ENCODE measurements at places on chromosomes 3 and 15.

- no peak for DNase-seq
Observed at GRCh38 chr3:115420086-115420485, 203.2 kb upstream of the GAP43 start.

GRCh38 chr3:110928016-110928662 is 143.5 kb upstream of the NECTIN3 start:
- DNase-seq, result no peak

DNA sequence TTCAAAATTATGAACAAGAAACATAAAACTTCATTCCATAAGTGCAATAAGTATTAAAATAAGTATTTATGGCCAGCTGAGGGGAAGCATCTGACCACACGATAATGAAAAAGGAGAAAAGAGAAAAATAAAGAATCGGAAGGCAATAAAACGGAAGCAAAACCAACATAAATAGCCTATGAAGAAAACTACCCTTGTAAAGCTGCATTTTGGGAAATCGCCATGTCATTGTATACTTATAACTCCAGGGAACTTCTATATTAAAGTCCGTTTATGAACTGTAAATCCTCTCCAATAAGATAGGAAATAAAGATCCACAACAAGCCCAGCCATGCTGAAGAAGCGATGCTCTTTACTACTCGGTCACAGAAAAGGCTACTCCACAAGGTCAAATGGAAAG is 47.7 kb downstream of the MORC1 start:
- DNase-seq, result no peak

GRCh38 chr3:110521019-110521418 is 550.6 kb upstream of the NECTIN3 start:
- DNase-seq, result no peak

GRCh38 chr3:31945738-31946052 is 35.4 kb downstream of the OSBPL10 start:
- no peak for DNase-seq

- no peak for DNase-seq
Observed at GRCh38 chr3:141151439-141151838, 80.2 kb upstream of the PXYLP1 start.

GRCh38 chr3:127620637-127621375 is 8.2 kb upstream of the PODXL2 start:
- no peak for DNase-seq

- no peak for DNase-seq
Observed at GRCh38 chr3:114550165-114550564, 256.3 kb downstream of the TIGIT start.

GRCh38 chr15:65323071-65323511 is 18.6 kb downstream of the RNU5B-1 start:
- no peak for DNase-seq

- DNase-seq, result no peak
Observed at GRCh38 chr3:169297214-169297613, 366.3 kb downstream of the MECOM start.

- DNase-seq, result no peak
Observed at GRCh38 chr3:188486126-188486525, 332.2 kb downstream of the LPP start.

- DNase-seq, result no peak
Observed at GRCh38 chr3:156606729-156607128, 51.8 kb upstream of the SSR3 start.

DNA sequence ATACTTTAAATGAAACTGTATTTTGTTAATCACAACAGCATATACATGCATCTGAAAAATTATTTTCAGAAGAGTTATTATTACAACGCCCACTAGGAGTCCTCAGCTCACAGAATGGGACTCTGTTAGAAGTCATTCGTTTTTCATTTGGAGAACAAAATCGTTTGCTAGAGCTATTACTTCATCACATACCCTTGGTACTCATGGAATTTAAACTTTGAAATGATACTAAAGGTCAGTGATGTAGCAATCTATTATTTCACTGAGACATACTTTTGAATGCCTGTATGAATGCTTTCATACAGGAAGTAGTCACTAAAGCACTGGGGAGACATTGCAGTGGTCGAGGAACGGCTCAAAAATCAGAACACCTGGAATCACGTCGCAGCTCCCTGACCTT is 198.1 kb downstream of the MBNL1 start:
- DNase-seq, result no peak

GRCh38 chr3:120568598-120568997 is 27.5 kb upstream of the NDUFB4 start:
- DNase-seq, result no peak

DNA sequence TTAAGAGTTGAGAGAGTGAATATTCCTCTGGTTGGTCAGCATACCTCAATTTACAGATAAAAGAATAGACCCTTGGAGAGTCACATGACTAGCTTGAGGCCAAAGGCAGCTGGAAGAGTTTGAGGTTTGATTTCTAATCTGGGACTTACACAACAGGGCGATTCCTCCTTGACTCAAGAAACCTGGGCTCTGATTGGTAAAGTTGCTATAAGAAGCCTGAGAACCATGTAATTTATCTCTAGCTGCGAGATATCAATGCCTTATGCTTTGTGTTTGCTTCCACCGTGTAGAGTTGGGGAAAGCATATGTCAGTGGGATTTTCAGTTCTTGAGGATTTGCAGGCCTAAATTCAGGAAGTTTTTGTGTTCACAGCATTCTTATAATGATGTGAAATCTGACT is 206.0 kb downstream of the KLHL25 start:
- DNase-seq, result no peak

DNA sequence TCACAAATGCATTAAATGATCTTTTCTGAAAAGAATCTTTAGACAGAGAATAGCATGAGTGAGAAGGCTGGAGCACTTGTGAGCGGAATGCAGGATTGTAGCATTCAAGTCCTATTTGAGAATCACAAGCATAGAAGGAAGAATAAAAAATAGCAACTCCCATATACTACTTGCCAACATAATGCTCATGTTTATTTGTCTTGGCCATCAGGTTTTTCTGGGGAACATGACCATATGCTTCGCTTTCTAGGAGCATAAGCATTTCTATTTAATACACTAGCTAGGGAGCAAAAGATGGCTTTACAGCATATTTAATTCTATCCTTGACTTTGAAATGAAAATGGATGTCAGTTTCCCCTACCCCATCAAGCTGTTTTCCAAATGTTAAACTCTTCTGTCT is 170.3 kb upstream of the MITF start:
- DNase-seq, result no peak

DNA sequence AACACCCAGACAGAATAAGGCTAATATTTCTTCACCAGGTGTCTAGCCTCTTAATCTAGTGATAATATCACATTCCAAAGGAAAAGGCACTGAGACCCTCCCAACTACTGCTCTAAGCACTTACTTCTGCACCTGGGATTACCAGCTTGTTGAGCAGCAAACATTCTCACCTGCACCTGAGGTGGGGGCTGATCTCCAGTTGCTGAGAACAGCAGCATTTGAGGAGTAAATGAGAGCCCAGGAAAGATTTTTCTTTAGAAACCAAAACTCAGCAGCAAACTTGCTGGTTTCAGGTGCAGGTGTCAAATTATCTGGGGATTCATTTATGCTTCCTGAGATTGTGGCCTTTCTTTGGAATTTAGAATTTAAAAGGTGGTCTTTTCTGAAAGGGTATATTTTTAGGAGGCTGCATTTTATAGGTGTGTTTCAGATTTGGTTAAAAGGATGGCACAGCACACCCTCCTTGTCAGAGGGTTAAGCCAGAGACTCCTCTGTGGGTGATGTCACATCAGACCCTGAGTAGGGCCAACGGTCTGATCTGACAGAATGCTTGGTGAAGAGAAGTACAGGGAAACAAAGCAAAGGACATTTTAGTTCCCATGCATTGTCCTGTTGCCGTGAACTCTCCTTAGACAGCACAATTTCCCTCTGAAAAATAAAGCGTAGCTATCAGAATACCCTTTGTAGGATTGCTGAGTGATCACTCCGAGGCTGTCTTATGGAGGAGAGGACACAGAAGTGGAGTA is 411.0 kb upstream of the ATP11B start:
- no peak for DNase-seq

GRCh38 chr3:182967218-182968204 is 12.8 kb downstream of the DCUN1D1 start:
- no peak for DNase-seq

DNA sequence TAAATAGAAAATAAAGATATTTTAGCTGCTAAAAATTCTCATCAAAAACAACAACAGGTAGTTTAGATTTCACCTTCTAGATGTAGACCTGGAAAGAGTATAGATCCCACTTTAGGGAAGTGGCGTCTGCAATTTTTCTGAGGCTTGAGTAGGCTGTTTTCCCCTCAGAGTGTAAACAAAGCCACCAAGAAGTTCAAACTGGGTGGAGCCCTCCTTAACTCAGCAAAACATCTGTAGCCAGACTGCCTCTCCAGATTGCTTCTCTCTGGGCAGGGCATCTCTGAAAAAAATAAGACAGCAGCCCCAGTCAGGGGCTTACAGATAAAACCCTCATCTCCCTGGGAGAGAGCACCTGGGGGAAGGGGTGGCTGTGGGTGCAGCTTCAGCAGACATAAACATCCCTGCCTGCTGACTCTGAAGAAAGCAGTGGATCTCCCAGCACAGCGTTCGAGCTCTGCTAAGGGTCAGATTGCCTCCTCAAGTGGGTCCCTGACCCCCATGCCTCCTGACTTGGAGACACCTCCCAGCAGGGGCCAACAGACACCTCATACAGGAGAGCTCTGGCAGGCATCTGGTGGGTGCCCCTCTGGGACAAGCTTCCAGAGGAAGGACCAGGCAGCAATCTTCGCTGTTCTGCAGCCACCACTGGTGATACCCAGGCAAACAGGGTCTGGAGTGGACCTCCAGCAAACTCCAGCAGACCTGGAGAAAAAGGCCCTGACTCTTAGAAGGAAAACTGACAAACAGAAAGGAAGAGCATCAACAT is 259.6 kb downstream of the STXBP5L start:
- DNase-seq, result no peak

GRCh38 chr3:115146032-115146417 is 1.1 kb downstream of the ZBTB20 start:
- peak; percentile 55 for DNase-seq

GRCh38 chr15:100220058-100220768 is 121.6 kb downstream of the ADAMTS17 start:
- no peak for DNase-seq

DNA sequence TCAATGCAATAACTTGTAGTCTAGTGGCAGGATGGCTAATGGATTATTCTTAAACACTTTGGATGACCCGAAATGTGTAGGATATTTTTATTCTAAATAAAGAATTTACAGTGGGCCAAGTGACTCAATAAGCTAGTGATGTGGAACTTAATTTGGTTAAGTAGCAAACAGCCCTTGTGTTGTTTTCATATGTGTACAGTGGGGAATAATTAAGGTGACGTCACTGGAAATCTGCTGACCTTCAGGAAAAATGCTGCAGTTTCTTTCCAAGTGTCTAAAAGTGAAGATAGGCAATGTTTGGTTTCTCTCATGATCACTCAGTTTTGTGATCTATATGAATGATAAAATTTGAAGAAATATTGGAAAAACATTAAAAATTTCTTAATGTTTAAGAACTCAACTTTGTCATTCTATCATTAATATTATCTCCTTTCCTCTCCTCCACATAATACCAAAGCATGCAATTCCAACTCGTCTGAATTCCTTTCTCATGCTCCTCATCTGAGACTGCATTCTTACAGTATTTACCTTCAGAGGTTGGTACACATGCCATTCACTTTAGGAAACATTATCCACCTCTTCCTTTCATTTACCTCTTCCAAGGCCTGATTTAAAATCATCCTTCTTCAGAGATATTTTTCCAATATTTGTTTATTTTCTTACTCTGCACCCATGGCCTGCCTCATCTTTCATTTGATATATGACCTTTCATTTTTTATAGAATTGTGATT is 414.6 kb upstream of the ARPP21 start:
- no peak for DNase-seq

GRCh38 chr3:196227121-196227561 is 10.8 kb downstream of the SLC51A start:
- DNase-seq, result no peak

GRCh38 chr3:132247211-132247610 is 70.0 kb upstream of the ACP3 start:
- no peak for DNase-seq

- no peak for DNase-seq
Observed at GRCh38 chr15:101568309-101568708, 78.8 kb upstream of the PCSK6 start.

- no peak for DNase-seq
Observed at GRCh38 chr15:27872355-27872754, 226.8 kb downstream of the OCA2 start.

- no peak for DNase-seq
Observed at GRCh38 chr15:33322091-33322490, 11.3 kb downstream of the RYR3 start.

DNA sequence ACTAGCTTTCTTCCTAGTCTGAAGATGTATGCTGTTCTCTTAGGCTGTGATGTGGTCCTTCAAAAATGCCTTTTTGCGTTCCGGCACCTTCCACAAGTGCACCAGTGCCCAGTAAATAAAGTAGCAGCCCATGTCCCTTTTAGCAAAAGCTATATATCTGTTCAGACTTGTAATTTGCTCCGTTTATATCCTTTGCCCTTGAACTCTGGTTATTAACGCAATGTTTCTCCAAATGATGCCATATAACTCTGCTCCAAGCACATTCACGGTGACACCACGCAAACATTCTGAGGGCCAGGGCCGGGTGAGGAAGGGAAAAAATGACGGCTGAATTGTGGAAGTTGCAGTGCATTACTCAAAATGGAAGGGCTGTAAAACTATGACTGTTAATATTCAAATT is 1001.1 kb upstream of the NR2F2 start:
- no peak for DNase-seq

DNA sequence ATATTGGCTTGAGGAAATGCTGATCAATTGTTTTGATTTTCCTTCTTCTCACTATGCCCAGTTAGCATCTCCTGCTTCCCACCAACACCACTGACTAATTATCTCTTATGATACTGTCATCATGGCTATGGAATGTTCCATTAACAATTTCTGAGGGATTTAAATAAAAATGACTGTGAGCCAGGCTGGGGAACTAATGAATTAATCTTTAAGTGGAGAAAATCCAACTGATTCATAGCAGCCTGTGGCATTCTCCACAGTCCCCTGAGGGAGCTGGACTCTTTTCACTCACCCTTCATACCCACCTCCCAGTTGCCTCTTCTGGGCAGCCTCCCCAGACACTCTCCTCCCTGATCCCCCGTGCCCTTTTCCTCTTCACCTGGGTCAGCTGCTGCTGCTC is 353.6 kb downstream of the CLSTN2 start:
- DNase-seq, result no peak

DNA sequence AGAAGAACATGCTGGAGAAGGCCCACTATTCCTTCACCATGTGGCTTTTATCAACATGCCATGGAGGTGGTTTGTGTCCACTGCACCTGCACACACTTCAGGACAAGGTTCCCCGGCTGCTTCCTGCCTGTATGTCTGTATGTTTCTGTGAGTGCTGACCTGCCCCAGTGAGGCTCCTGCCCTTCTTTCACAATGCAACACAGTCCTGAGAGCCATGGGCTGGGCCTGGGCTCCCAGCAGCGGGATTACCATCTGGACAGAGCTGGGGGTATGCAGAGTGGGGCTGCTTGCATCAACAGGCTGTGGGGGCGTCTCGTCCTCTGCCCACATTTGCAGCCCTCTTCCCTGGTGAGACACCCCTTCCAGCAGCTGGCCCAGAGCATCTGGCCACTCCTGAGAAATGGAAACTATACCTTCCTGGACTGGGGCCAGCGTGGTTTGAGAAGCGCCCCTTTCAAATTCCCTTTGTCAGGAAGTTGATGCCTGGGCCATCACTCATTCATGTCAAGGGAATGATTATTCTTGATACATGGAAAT is 29.3 kb upstream of the C15orf39 start:
- no peak for DNase-seq

GRCh38 chr15:89399238-89400115 is 64.9 kb upstream of the POLG start:
- peak; percentile 54 for DNase-seq

Measured in activated T-cell treated with anti-CD3 and anti-CD28 coated beads, Interleukin-2, amount 50 U/mL, for 48 hours (primary cell).